Dermis microvascular lymphatic vessel endothelial cell (primary cell): ENCODE measurements at places on chromosomes 6 and 20.
A peak's percentile ranks its signal among the peaks of the same experiment; 100 is the strongest.

GRCh38 chr20:49384437-49385434 is 97.7 kb downstream of the KCNB1 start:
- DNase-seq, result peak; percentile 69

DNA sequence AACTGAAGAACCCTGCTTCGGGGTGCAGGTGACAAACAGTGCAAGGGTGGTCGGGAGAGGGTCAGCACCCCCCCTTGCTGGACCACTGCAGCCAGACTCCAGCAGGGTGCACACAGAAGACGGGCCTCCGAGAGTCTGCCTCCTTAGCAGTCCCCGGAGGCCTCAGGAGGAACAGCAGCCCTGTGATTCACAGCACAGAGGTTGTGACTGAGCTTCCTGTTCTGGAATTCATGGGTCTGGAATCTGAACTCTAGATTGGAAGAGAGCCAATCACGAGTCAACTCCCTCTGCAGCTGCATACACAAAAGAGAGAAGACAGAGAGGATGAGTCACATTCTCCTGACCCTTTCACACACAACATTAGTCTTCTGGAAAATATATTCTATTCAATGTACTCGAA is 249.0 kb upstream of the OPRM1 start:
- DNase-seq, result peak; percentile 84

DNA sequence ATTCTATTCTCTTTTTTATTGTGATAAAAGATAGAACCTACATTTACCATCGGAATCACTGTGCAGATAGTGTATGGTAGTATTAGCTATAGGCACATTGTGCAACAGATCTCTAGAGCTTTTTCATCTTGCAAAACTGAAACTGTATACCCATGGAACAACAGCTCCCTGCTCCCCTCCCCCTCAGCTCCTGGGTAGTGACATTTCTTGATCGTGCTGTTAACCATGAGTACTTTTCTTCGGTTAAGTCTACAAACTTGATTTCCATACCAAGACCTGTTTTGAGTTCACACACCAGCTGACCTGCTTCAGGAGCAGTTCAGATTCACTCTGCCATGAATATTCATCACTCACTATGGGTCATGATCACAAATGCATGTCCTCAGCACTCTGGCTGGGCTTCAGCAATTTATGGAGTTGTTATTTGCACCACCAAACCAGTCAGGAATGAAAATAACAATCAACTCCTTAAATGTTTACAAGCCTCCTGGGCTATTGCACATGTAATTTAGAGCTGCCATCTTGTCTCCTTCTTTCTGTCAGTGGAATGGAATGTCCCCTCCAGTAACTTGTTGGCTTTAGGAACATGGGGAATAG is 32.8 kb downstream of the PRDM1 start:
- no peak for DNase-seq

DNA sequence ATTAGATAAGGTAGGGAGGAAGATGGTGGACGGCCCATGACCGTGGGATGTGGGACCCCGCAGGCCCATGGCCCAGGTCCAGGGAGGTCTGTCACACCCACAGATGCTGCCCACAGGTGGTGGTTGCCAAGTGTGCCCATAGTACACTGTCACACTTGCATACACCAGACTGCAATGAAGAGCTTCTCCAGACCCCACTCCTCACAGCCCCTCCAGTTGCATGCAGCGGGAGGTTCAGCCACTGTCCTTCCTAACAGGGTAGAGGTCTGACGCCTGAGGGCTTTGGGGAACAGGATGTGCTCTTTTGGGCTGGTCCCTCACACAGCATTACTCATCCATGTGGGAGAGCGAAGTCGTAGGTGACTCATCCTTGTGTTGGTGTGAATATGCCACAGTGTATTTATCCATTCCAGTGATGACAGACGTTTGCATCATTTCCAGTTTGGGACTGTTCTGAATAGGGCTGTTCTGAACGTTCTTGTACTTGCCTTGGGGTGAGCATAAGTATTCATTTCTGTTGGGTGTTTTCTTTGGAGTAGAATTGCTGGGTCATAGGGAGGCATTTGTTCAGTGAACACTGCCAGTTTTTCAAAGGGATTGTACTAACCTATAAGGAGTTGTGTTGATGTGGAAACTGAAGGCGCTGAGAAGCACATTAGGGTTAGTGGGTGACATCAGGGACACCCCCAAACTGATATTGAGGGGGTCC is 10.1 kb upstream of the PYGB start:
- DNase-seq, result peak; percentile 98

DNA sequence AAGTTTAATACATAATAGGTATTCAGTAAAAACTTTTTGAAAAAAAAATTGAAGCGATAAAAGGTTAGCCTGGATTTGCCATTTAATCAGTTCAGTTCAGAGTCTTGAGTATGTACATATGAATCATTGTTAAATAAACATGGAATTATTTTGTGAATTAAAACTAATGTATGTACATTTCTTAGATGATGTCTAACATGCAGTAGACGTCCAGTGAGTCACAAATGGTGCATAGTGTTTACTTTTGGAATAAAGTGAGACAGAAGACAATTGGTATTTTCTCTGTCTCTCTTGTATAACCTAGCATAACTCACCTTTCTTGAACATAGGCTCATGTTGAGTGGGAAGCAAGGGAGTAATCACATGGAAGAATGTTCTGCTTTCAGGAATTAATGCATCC is 83.5 kb downstream of the EYS start:
- no peak for DNase-seq

DNA sequence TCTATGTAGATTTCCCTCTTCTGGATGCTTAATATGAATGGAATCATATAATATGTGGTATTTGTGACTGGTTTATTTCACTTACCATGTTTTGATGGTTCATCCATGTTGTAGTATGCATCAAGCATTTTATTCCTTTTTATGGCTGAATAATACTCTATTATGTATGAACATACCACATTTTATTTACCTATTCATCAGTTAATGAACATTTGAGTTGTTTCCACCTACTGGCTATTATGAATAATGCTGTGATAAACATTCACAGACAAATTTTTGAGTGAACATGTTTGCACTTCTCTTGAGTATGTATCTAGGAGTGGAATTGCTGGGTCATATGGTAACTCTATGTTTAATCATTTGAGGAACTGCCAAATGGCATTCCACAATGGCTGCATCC is 14.9 kb upstream of the ZNF451 start:
- no peak for DNase-seq

- no peak for DNase-seq
These were observed 69.9 kb upstream of the MYLIP start for GRCh38 chr6:16058929-16059345.

- DNase-seq, result peak; percentile 30
These were observed 156.1 kb downstream of the COL21A1 start for GRCh38 chr6:56091159-56091869.

DNA sequence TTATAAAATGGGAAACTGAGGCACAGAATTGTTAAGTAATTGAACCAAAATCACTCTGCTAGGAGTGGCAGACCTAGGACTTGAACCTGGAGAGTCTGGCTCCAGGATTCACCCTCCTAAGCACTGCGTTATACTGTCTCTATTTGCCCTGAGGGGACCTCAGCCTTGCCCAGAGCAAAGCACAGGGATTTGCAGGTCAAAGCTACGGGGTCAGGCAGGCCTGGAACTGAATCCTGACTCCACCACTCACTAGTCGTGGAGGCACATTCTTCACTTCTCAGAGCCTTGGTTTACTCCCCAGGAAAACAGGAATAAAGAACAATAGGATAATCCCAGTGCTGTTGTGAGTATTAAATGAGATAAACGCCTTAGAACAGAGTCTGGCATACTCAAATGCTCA is 19.4 kb downstream of the KCNK15 start:
- DNase-seq, result no peak

DNA sequence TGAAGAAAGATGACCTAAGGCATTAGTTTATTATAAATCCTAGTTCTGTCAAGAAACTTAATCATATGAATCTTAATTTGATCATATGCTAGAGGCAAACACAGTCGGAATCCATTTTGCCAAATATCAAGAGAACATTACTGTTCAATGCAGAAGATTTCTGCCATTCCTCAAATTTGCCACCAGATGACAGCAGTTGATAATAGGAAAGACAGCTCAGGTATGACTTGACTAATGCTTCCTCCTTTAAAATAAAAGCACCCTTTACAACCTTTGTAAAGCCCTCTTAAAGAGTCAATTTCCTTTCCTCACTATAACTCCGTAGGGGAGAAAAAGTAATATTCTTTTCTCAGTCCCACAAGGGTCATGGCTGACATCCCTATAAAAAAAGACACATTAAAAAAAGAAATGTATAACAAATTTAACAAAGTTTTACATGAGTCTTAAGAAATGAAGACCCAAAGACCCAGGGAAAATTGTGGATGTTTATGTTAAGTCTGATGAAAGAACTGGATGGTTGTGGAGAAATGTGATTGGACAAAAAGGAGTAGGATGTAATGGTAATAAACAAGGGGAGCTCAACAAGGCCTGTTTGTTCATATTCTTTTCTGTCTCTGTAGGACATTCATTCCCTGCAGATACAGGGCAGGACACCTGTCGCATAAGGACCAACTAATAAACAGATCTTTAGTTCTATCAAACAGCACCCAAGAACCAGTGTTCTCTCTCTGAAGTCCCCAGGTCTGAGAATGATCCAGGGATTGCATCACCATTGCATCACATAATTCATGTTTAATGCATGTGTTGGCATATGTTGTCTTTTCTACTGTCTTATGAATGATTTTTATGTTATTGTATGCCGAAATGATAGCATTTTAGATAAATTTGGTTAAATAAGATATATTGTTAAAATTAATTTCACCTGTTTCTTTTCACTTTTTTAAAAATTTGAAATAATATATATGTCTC is 23.0 kb upstream of the IL17A start:
- DNase-seq, result peak; percentile 49

- DNase-seq, result no peak
These were observed 46.7 kb downstream of the TRERF1 start for GRCh38 chr6:42405021-42405420.

DNA sequence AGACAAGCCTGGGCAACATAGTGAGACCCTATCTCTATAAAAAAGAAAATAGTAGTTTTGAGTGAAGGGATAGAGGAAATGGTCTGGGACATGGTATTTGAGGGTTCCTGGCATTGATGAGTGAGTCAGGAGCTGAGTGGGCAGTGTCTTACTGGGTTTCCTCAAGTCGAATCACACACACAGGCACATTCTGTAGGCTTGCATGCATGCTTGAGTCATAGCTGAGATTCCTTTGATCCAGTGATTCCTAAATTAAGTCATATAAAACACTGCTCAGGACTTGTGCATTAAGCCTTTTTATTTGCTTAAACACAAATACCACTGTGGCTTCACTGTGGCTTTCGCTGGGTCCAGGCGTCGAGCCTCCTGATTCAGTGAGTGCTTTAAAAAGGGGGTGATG is 71.8 kb upstream of the TMEM181 start:
- DNase-seq, result peak; percentile 72

GRCh38 chr20:13447385-13448180 is 191.1 kb downstream of the TASP1 start:
- DNase-seq, result no peak

GRCh38 chr6:43123461-43124314 is 47.4 kb upstream of the SRF start:
- no peak for DNase-seq

DNA sequence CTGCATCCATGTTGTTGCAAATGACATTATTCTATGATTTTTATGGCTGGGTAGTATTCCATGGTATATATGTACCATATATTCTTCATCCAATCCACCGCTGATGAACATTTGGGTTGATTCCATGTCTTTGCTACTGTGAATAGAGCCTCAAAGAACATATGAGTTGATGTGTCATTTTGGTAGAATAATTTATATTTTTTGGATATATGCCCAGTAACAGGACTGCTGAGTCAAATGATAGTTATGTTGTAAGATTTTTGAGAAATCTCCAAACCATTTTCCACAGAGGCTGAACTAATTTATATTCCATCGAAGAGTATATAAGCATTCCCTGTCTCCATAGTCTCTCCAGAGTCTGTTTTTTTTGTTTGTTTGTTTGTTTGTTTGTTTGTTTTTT is 1373.5 kb downstream of the GRIK2 start:
- DNase-seq, result no peak

GRCh38 chr20:61682996-61683681 is 382.5 kb downstream of the TAF4 start:
- DNase-seq, result no peak

- no peak for DNase-seq
These were observed 81.0 kb upstream of the FAM8A1 start for GRCh38 chr6:17519120-17519519.

DNA sequence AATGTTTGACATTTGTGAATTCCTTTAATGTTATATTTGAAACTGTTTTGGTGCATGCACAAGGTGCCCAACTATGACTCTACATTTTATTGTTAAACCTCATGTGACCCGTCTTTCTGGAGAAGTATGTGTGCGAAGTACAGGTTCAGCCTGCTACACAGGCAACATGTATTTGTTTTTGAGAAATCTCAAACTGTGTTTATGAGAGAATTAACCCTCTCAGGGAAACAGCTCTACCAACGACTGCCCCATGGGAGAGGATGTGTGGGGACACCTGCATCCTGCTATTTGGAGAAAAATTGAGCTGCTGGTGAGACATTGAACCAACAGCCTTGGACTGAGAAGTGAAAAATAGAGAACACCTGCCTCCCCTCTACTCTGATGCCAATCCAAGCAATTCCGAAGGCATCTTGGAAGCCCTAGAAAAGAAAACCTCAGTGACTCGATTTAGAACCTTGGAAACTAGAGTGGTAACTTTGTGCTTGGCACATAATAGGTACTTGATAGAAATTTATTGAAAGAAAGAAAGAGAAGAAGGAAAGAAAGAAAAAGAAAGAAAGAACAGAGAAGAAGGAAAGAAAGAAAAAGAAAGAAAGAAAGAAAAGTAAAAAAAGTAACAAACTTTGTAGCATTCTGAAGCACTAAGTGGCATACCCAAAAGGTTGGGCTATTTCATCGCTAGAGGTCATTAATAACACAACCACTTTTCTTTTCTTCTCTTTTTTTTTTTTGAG is 2.9 kb upstream of the AKAP12 start:
- DNase-seq, result no peak

DNA sequence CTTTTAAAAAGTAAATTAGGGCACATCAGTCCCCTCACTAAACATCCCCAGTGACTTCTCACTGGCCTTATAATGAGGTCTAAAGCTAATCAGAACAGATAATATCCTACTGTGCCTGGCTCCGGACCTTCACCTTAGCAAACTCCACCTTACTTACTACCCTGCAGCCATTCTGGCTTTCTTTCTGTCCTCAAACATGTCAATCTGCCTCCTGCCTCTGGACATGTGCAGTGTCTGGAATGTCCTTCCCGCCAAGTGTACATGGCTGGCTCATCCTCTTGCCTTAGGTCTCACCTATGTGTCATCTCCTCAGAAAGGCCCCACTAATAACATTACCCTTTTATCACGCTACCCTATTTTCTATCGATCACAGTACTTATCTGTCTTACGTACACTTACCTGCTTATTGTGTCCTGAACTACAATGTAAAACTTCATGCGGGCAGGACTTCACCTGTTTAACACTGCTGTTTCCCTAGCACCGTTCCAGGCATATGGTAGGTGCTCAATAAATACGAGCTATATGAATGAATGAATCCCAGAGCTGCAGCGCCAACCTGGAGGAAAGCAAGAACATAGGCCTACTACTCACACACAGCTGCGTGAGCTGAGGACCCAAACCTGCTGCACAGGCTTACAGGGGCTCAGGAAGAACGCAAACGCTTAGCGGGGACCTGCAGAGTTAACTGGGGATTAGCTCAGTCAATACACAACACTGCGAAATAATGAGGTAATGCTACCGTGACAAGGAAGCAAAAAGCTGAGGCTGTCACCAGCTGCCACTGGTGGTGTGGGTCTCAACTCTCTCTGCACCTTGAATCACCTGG is 991 bp downstream of the UQCC2 start:
- no peak for DNase-seq

- DNase-seq, result peak; percentile 38
These were observed 214.7 kb upstream of the PROKR2 start for GRCh38 chr20:5531318-5532081.

- DNase-seq, result peak; percentile 59
These were observed 125.7 kb upstream of the HDAC2 start for GRCh38 chr6:114096561-114097172.
